ENCODE measurements at places on chromosomes 2 and 18. TPM values are rescaled to one million over a fixed set of nuclear protein-coding genes. Genes with fewer than 3 reads are reported as not detected.
A peak's percentile ranks its signal among the peaks of the same experiment; 100 is the strongest.

PSMD14 gene
- 68.3 TPM for total RNA-seq

CXCR1 gene
- total RNA-seq, result 1.4 TPM

EVX2 gene
- not detected for total RNA-seq

THSD7B gene
- total RNA-seq, result not detected

GAREM2 gene
- total RNA-seq, result 2.5 TPM

SLC9A2 gene
- total RNA-seq, result not detected

SFTPB gene
- not detected for total RNA-seq

ZNF532 gene
- 3.5 TPM for total RNA-seq

- DNase-seq, result peak; percentile 31
Measured at GRCh38 chr2:8538931-8539621, 142.8 kb upstream of the ID2 start.

GRCh38 chr2:100978582-100979191 lies 23.4 kb upstream of the RPL31 start:
- no peak for DNase-seq

- DNase-seq, result no peak
Measured at GRCh38 chr18:12476955-12477354, 69.2 kb downstream of the PRELID3A start.

DNA sequence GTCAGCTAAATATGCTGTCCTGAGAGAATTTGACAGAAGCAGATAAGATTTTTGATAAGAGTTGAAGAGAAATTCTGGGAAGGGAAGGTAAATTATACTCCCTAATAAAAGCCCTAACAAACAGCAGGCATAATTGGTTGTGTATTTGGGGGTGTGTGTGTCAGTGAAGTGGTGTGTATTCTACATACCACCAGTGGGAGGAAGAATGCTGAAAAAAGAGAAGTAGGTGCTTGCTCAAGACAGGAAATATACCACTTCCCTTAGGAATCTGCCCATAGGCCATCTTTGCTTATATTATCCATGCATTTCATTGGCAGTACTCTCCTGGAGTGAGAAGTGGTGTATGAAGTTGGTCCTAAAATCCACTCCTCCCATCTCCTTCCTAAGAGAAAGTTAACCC lies 76.2 kb downstream of the FMNL2 start:
- DNase-seq, result no peak

GRCh38 chr18:60018618-60019462 lies 119.0 kb downstream of the PMAIP1 start:
- no peak for DNase-seq

DNA sequence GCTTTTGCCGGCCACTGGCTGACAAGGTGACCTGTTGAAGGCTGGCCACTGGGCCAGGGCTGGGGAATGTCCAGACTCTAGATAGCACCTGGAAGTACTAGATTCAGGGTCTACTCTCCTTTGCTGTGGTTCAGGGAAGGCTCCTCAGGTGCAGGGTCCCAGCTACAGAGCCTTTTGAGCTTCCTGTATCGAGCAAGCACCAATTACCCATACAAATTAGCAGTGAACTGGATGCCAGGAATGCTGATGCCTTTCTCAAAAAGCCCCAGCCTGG lies 213.4 kb downstream of the CYP26B1 start:
- DNase-seq, result no peak

DNA sequence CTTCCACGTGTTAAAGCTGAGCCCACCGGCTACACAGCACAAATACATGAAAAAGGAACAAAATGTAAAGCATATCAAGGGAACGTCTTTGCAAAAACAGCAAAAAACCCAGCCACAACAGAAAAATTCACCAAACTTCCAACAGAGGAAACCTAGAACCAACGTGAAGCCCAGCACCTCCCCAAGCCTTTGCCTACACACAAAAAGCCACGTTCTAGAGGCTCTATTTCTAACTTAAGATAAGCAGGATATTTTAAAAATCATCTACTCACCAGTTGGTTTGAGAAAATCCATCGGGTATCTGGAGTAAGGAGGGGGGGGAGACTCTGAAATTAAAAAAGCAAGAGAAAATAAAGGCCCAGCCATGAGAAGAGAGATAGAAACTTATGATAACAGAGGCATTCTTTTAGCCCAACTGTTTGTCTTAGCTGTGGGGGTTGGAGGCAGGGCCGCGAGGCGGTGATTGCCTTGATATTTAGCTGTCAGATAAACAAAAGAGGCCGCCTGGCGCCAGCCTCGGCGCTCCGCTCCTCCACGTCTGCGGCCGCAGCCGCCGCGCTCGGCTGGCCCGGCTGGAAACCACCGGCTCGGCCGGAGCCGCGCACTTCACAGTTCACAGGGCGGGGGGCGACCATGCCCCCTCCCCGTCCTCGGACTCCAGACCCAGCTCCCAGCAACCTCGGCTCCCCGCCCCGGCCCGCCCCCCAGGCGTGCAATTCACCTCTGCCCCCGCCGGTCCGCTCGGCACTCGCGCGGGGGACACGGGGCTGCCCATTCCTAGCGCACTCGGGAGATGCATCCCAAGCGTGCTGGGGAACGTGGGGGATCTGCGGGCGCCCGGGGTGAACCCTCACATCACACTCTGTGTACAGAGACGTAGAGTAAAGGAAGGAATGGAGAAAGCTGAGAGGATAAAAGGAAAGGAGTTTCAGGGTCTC lies 2.4 kb downstream of the SMAD7 start:
- DNase-seq, result peak; percentile 57

DNA sequence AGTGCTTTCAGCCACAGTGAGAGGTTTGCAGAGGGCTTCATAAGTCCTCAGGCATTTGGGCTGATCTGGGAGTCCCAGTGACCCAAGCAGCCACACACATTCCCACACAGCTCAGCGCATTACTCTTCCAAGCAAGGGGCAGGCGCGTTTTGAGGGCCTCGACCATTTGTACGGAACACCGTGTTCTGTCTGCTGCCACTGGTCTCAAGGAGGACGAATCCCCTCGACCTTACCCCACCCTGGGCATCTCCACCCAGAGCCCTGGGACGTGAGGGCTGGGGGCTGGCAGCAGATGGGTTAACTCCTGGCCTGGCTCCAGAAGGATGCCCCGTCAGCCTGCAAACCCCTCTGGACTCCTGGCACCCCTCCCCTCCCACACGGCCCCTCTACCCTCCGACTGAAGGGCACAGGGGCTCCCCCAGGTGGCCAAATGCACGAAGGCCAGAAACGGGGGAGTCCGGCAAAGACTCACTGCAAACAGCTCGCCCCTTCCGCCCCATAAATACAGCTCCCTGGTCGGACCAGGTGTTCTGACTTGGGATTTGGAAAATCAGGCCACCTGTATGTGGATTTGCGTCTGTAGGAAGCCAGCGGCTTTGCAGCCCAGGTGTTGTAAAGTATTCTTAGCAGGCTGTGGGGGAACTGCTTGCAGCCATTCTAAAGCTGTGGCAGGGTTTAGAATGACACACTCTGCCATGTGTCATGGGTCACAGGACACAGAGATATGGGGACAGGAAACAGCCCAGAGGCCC lies 33.6 kb upstream of the PTMA start:
- DNase-seq, result peak; percentile 75

DNA sequence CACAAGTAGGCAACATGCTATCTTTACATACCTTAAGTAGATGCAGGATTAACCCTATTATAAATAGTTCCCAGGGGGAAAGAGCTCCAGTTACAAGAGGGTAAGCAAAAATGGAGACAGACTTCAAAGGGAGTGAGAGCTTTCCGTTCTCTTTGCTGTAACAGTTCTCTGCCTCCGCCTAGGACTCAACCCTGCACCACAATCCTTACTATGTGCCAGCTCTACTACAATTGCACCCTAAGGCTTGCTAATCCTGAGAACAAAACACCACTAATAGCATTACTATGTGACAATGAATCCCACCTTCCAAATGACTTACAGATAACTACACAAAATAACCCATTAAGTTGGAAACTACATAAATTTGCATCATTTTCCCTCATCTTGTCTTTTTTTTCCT lies 7.7 kb downstream of the ZBTB14 start:
- no peak for DNase-seq

GRCh38 chr18:7116001-7116730 lies 1.4 kb downstream of the LAMA1 start:
- DNase-seq, result no peak

GRCh38 chr2:62578803-62579640 lies 73.0 kb upstream of the TMEM17 start:
- DNase-seq, result no peak

GRCh38 chr2:175914846-175915245 lies 87.2 kb downstream of the LNPK start:
- DNase-seq, result no peak

GRCh38 chr2:119490653-119491195 lies 33.6 kb downstream of the SCTR start:
- DNase-seq, result no peak

GRCh38 chr2:217942731-217943335 lies 60.0 kb downstream of the TNS1 start:
- DNase-seq, result no peak

GRCh38 chr2:164014791-164015190 lies 279.0 kb upstream of the FIGN start:
- no peak for DNase-seq

- no peak for DNase-seq
Measured at GRCh38 chr2:6111781-6112261, 419.6 kb downstream of the SOX11 start.

DNA sequence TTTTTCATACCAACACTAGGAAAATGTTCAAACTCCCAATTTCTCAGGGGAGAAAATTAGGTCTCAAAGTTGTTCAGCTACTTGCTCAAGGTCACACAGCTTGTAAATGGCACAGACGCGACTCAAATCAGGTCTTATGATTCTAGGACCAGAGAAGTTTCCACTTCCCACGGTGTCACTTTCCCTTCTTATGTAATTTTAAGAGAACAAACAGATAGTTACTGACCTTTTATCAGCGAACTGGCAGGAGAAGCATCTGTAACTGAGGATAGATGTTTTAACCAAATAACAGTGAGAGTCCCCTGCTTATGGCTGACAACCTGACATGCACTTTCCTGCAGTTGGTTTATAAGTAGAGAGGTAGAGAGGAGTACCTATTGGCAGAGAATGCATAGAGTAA lies 2.1 kb upstream of the KCNJ3 start:
- DNase-seq, result no peak

DNA sequence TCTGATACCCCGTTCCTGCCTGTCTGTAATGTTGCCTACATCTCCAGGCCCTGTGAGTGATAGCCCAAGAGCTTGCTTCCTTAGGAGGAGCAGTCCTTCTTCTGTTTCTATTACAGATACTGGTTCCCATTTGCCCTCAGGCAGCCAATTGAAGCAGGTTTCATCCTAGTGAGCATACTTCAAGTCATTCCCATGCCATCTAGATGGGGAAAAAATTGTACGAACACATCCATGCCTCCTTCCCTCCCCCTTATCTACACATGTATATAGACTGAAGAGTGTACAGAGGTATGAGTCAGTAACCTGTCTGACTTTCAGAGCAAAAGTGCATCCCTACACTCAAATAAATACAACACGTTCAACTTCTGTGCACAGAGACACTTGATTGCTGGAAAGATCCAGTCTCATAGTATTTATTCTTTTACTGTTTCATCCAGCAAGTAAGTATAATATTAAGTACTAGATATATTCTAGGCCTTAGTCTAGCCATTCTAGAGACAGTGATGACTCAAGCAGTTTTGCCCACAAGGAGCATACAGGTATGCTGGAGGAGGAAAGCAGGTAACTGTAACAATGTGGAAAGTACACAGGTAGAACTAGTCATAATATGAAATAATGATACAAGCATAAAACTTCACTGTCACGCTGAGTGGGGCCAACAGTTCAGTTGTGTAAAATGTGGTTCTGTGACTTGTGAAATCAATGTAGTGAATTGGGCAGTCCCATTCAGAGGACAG lies 153.4 kb downstream of the MGAT5 start:
- DNase-seq, result no peak

- DNase-seq, result no peak
Measured at GRCh38 chr2:158658396-158658795, 136.7 kb upstream of the DAPL1 start.

- DNase-seq, result peak; percentile 65
Measured at GRCh38 chr2:70767699-70768589, at the start of gene ADD2. TSS of gene ADD2 (minus strand) at chr2:70768200. CDS start at chr2:70706408, 61,792 bp downstream.

GRCh38 chr2:237627441-237628246 lies at the start of gene LRRFIP1:
TSS of gene LRRFIP1 (plus strand) at chr2:237627587. CDS start at chr2:237627645, 58 bp downstream.
- no peak for DNase-seq

DNA sequence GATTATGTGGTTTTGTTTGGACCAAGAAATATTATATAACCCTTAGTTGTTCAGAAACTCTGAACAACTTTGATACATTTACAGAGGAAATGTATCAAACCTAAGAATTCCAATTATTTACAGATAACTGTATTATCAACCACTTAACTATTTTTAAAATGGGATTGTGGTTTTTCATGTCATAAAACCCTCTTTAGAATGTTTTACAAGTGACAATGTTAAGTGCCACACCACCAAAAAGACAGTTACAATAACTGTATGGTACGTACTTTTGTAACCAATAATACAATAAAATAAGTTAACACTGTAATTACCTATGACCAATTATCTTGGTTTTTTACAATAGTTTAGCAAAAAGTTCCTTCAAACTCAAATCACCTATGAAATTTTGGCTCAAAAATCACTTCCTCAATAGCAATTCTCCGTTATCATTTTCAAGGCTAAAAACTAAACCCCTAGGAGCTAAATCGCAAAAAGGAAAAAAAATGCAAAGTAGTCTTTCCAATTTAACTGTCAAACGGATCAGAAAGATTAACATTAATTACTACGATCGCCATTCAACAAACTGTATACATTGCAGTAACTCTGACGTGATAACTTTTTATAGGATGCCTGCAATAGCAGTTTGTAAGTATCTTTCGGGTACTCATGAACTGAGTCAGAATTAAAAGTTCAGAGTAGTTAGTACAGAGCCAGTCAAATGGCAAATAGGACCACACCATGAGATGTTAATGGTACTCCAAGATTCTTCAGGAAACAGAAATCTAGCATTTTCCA lies 1.5 kb downstream of the ROCK1 start:
- DNase-seq, result no peak

GRCh38 chr18:12317664-12318333 lies 9.8 kb downstream of the TUBB6 start:
- DNase-seq, result no peak

- DNase-seq, result no peak
Measured at GRCh38 chr2:219574484-219575311, 2.6 kb downstream of the INHA start.

DNA sequence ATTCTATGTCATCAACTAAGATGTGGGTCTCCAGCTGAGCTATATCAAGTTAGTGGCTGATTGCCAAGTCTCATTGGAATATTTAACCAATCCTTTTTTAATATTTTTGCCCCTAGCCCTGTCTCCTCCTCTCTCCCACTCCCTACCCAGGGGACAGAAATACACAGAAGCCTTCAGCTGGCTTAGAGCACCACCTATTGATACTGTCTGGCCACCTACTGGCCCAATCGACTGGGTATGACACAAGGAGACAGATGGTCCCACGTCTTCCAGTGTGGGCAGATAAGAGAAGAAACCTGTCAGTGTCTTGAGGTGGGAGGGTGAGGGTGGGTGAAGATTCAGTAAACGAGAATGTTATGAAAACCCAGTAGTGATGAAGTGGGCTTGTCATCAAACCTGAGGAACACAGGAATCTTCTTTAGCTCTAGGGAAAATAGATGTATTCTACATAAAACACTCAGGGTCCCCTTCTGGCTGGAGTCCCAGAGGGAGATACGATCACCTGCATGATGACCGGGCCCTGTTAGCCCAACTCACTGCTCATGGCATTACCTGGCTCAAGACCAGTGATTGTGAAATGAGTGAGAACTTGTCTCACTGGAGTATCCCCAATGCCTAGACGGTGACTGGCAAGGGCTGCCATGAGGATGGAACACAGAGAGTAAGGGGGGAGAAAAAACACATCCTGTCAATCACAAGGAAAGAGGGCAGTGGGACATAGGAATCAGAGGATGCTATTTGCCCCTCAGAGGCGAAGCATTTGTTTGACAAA lies 26.7 kb downstream of the POLR1A start:
- peak; percentile 70 for DNase-seq

Measured in activated CD8-positive, alpha-beta memory T cell treated with anti-CD3 and anti-CD28 coated beads, Interleukin-2, amount 10 ng/mL, durations not matched to agents 7 days and 5 days (primary cell).